EL (cell line): ENCODE measurements at places on chromosomes 7 and 10.

DNA sequence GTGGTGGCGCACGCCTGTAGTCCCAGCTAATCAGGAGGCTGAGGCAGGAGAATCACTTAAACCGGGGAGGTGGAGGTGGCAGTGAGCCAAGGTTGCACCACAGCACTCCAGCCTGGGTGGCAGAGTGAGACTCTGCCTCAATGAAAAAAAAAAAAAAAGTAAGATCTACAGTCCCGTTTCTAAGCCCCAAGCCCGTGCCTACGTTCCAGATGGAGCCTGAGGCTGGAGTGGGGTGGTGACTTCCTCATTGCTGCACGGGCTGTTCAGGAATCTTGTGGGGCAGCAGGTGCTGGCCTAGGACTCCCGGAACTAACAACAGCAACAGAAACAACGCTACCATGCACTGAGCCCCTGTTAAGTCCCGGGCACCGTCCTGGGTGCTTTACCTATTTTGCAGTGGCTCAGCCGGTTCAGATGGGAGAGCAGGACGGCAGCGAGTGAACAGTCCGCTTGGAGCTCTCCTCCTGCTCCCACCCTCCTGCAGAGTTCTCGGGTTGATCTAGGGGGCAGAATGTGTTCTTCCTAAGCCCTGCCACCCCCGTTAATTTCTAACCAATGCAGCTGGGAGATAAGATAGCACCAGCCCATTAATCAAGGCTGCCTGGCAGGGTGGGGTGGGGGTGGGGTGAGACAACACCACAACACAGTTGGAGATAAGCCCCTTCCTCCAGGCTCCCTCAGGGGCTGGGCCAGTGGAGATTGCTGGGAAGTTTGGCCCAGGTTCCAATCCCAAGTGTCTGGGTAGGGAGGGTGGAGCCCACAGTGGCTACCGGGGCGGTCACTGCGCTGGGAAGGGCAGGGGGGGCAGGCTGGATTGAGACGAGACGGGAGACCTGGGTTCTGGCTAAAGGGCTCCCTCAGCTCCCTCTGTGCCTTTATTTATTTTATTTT, 17.0 kb upstream of the SFRP5 start:
- DNase-seq = no peak

GRCh38 chr7:108202743-108203142, 72.6 kb upstream of the LAMB4 start:
- DNase-seq = no peak

- DNase-seq = no peak
Measured at GRCh38 chr10:79329529-79329928, 17.7 kb upstream of the PPIF start.

GRCh38 chr10:87722716-87723115, 63.0 kb downstream of the PAPSS2 start:
- DNase-seq = no peak

DNA sequence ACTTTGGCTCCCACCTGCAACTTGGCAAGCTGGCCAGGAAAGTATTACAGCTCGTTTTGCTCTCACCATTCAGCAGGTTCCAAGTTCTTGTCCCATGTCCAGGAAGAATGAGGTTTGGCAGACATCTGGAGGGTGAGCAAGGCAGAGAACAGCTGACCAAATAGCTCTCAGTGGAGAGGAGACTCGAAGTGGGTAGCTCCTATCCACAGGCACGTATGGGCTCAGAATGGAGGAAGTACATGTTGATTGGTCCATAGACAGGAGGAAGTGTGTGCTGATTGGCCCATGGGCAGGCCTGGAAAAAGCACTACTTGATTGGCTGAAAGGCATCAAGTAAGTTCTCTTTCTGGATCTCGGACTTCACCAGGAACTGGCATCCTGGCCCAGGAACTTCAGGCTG, 3.0 kb upstream of the NCAPG2 start:
- DNase-seq = no peak

- DNase-seq = no peak
Measured at GRCh38 chr7:99786726-99787335, 2.8 kb upstream of the CYP3A4 start.

- no peak for DNase-seq
Measured at GRCh38 chr7:53426145-53426750, 390.8 kb downstream of the POM121L12 start.

GRCh38 chr10:16673443-16673842, 143.8 kb downstream of the RSU1 start:
- no peak for DNase-seq

- no peak for DNase-seq
Measured at GRCh38 chr10:124522131-124522932, 60.7 kb downstream of the LHPP start.

- DNase-seq = no peak
Measured at GRCh38 chr7:117707080-117707479, 166.2 kb downstream of the CTTNBP2 start.

DNA sequence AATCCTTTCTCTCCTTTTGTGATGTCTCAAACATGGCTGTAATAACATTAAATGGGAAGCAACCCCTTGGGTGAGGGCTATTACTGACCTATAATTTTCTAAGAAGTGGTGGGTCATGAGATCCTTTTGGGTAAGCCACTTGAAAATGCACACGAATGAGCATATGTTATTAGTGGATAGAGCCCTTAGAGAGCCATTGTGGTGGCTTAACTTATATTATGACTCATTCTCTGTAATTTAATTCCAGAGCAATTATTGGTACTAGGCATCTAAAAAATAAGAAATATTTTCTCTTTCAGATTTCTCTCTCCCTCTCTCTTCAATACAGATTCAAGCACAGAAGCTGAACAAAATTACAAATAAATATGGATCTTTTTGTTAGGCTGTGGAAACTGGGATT, 1177.4 kb upstream of the PHF14 start:
- DNase-seq = no peak
